ENCODE measurements at places on chromosomes 1 and 21.

- DNase-seq = no peak
These were observed 3.4 kb downstream of the PTTG1IP start for GRCh38 chr21:44869781-44870747.

DNA sequence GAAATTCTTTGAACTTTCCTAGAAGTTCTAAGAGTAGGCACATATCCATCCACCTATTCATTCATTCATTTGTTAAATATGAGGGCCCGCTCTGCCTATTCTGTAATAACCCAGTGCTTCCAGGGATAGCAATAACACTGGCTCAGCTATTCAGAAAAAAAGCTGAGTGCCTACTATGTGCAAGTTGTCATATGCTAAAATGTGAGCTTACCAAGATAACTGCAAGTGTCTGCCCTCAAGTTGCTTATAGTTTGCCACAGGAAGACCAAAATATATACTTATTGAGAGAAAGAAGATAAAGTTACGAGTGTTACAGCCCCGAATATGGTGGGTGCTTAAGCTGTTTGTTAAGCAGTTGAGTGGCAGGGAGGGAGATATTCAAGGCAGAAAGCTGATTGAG, 39.6 kb downstream of the CD55 start:
- DNase-seq = no peak

- DNase-seq = no peak
These were observed 1.7 kb upstream of the CELSR2 start for GRCh38 chr1:109247401-109248365.

DNA sequence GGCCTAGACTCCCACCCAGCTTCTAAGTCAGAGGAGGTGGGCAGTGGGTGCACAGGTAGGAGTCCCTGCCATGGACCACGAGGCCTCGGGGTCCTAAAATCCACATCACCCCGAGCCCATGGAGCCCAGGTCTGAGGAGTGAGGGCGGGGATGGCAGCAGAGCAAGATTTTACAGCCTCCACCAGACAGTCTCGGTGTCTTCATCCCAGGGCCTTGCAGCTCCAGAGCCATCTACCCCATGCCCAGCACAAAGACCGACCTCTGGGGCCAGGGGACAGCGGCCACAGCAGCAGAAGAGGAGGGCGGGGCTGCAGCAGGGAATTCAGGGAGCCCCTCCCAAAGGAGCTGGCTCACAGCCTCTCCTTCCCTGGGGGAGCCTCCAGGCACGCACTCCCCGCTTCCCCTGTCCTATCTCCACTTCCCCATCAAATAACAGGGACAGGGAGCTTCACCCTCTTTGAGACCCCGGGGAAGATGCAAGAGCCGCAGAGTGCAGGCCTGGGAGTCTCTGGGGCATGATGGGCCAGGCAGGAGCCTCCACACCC, 14.6 kb downstream of the CHD5 start:
- DNase-seq = no peak

DNA sequence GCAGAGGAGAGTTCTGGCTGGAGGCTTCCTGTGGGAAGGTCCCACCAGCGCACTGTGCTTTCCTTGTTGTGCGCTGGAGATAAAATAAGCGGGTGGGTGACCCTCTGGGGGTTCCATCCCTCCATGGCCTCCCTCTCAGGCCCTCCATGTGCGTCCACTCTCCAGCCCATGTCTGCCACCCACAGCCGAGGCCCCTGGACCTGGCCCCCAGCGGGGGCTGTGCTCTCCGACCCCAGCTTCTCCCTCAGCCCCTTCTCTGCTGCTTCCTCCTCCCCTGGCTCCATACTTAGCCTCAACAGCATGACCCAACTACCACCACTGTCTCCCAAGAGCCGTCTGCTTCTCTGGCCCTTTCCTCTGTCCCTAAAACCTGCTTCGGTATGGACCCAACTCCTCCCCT, 61.4 kb downstream of the GNG4 start:
- DNase-seq = no peak

- DNase-seq = peak; percentile 34
These were observed 1104.2 kb upstream of the TMPRSS15 start for GRCh38 chr21:19507682-19508260.

GRCh38 chr1:119771770-119772169, 3.1 kb upstream of the HMGCS2 start:
- DNase-seq = no peak

- peak; percentile 79 for DNase-seq
These were observed 24.8 kb upstream of the THEM4 start for GRCh38 chr1:151934048-151934493.

DNA sequence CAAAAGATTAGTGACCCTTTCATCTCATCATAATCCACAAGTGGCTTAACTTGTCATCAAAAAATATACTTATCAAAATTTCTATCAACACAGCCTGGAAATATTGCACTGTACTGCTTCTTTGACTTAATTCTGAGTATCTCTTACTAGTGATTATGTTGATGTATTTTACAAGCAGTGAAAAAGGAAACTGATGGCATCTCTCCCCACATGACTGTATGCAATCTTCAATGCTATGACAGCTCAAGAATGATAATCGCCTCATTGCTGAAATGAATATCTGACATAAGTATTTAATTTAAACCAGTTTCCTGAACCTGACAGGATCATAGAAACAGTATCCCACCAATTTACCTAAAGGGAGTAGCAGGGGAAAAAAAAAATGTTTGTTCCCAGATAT, 79.5 kb downstream of the DPYD start:
- no peak for DNase-seq

DNA sequence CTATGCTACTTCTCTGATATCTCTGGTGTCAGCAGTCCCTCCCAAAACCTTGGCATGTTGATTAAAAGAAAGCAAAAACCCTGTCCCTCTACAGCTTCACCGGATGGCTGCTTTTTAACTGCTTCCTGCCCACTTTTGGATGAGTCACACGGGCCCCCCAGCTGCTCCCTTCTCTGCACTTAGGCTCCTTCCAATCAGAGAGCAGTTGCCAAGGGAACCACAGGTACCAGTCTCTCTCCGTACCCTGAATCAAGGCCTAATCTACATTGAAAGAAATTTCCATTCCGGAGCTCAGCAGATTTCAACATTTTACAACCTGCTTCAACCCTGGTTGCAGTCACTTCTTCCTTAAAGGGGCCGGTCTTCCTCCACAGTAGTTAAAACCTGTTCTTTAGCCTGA, 70.6 kb upstream of the GJB5 start:
- no peak for DNase-seq

DNA sequence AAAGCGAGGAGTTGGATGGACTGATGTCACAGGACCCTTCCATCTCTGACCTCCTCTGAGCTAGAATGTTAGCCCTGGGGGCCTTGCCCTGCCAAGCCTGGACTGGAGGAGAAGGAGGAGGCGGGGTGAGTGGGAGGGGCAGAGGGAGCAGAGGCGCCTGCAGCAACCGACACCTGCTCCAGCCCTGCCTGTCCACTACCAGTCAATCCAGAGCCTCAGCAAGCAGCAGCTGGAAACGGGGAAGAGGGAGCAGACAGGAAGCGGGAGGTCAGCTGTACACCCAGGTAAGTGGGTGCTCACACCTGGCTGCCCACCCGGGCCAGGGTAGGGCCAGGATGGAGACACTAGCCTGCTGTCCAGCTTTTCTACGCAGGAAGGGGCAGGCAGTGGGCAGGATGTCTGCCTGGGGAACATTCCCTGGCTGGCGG, at the start of gene IGFN1:
Gene IGFN1, plus strand, starts transcription at position 201 of the 428 bp plus-strand sequence. CDS start 2,470 bp downstream, outside the sequence.
- DNase-seq = peak; percentile 78

DNA sequence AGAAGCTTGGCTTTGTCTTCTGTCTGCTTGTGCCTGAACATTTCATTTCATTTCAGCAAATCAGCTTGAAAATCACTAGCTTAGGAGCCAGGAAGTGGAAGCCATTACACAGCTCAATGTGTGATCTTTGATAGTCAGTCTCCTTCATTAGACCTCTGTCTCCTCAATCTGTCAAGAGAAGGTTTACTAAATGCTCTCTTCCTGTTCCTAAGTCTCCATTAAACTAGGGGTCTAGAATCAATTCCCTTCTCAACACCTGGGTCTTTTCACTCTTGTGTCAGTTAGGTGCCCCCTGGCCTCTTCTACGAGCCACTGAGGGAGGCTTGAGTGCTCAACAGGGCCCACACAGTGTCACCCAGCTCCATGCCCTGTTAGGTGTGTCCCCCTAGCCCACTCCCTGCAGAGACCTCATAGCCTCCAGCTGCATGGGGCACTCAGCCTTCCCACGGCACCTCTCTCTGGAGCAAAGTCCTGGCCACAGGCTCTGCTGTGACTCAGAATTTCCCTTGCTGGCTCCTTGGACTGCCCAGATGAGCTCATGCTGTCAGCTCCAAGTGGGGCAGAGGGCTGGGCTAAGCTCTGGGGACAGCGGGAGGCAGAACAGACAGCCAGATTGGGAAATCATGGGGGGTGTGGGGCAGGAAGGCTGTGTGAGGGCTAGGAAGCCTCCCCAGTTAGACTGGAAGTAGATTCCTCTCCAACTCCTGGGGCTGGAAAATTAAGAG, 115.7 kb upstream of the IPO9 start:
- DNase-seq = no peak

DNA sequence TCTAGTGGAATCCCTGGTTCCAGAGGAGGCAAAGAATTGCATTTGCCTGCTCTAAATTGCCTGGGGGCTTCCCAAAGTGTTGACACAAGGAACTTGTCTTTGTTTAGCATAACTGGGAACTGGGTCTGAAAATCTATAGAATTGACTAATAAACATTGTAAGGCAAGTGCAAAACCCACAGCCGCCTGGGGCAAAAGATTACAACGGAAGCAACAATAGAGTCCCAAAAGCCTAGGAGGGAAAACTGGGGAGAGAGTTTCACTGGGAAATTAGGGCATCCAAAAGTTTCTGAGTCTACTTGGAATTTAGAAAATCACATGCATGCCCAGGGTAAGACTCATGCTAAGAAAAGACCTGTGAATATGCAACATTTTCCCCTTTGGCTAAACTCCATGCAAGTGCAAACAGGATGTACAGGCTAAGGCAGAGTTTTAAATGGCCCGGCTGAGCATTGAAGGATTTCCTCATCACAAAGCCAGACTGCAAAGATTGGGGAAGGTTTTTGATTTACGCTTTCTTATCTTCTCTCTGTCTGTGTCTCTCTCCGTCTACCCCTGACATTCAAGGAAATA, 725.3 kb upstream of the NCAM2 start:
- DNase-seq = no peak

DNA sequence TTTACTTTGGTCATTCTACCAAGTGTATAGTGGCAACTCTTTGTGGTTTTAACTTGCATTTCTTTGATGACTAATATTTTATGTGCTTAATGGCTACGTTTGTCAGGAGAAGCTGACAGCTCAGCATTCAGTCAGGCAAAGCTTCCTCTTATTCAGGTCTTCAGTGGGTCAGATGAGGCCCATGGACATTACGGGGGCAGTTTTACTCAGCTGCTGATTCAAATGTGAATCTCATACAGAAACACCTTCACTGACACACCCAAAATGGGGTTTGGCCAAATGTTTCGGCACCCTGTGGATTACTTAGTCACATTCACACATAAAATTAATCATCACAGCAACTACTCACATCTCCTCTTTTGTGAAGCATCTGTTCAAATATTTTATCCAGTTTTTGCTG, 104.9 kb upstream of the PLD5 start:
- DNase-seq = no peak

DNA sequence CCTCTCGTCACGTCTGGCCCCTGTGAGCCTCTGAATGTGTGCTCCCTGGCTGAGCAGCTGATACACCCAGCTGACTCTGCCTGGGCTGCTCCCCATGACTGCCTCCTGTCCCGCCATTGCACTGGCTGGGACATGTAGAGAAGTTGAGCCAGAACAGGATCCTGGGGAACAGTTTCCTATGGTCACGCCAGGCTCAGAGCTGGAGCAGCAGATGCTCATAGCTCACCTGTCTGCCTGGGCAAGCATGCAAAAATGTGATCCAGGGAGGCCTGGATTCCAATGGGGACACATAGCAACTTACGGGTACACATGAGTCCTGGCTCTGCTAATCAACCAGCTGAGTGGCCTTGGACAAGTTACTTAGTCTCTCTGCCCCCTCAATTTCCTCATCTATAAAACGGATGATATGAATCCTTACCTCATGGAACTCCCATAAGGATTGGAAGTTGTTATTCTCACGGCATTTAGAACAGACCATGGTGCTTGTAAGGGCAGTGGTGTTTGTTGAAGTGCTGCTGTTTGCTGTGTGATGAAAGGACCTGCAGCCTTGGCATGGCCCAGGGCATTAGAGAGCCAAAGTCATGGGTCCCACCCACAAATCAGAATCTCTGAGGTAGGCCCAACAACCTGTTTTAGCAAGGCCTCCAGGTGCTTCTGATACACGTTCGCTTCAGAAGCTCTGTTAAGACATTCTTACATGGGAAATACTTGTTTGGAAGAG, 150.3 kb upstream of the VANGL1 start:
- no peak for DNase-seq

- DNase-seq = no peak
These were observed 14.5 kb upstream of the MX1 start for GRCh38 chr21:41411449-41412089.

GRCh38 chr1:37475380-37476086, 1.2 kb downstream of the ZC3H12A start:
- no peak for DNase-seq

DNA sequence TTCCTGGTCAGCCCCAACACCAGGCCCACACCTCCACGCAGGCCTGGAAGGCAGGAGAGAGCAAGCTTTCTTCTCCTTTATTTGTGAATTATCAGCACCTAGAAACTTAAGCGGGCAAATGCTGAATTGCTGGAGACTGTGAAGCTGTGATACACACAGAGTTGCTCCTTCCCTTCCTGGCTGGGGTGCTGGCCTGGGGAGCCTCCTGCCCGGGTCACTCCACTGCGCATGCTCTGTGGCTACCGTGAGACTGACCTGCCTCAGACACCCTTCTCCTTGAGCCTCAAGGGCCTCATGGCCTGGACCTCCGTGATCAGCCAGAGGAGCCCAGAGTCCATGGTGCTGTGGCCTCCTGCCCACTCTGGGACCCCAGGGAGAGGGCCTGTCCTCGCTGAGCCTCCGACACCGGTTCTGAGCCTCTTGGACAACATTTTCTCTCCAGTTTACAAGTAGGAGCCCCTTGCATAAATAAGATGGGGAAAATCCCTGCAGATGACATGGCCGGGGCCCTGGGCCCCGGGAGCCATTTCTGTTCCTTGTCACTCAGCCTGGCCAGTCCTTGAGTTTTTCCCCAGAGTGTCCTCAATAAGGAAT, 18.0 kb downstream of the AGPAT3 start:
- DNase-seq = no peak

DNA sequence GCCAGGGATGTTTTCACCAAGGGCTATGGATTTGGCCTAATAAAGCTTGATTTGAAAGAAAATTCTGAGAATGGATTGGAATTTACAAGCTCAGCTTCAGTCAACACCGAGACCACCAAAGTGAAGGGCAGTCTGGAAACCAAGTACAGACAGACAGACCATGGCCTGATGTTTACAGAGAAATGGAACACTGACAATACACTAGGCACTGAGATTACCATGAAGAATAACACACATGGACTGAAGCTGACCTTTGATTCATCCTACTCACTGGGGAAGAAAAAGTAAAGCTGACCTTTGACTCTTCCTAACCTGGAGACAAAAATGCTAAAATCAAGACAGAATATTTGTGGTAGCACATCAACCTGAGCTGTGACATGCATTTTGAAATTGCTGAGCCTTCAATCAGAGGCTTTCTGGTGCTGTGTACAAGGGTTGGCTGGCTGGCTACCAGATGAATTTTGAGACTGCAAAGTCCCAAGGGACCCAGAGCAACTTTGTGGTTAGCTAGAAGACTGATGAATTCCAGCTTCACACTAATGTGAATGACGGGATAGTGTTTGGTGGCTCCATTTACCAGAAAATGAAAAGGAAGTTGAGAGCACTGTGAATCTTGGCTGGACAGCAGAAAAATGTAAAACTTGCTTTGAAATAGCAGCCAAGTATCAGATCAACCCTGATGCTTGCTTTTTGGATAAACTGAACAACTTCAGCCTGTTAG, 190.4 kb upstream of the KCTD3 start:
- DNase-seq = peak; percentile 50

- peak; percentile 8 for DNase-seq
These were observed 58.5 kb downstream of the EIF4G3 start for GRCh38 chr1:21118167-21118566.
